ENCODE measurements at places on chromosomes 1 and 21.

DNA sequence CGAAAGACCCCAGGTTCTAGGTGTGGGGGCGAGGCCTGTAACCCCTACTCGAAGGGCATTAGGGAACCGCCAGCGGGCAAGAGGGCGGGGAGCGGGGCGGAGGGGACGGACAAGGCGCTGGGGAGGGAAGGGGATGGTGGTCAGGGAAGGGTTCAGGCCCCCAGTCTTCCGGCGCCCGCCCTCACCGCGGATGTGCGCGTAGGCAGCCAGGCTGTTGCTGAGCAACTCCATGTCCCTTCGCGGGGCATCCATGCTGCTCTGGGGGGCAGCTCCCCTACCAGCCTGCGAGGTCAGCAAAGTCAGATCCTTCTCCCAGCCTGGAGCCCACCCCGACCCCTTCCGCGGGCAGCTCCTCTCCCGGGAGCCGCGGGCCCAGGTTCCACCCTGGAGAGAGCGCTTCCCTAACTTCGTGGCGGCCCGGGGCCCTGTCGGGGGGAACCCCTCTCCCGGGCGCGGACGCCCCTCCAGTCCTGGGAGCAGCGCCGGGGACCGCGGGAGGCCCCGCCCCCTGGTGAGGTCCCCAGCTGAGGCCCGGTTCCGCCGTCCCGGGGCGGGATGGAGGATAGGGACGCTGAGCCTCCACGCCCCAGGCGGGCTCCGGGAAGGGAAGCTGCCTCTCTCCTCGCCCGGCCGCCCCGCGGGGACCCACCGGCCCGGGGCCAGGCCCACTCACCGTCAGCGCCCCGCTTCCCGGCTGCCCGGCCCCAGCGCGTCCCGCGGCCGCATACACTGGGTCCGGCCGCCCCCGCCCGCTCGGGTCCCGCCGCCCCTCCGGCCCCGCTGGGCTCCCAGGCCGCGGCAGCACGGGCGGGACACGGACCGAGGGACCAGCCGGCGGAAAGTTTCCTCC lies 434 bp downstream of the EVA1B start:
- DNase-seq, result no peak

DNA sequence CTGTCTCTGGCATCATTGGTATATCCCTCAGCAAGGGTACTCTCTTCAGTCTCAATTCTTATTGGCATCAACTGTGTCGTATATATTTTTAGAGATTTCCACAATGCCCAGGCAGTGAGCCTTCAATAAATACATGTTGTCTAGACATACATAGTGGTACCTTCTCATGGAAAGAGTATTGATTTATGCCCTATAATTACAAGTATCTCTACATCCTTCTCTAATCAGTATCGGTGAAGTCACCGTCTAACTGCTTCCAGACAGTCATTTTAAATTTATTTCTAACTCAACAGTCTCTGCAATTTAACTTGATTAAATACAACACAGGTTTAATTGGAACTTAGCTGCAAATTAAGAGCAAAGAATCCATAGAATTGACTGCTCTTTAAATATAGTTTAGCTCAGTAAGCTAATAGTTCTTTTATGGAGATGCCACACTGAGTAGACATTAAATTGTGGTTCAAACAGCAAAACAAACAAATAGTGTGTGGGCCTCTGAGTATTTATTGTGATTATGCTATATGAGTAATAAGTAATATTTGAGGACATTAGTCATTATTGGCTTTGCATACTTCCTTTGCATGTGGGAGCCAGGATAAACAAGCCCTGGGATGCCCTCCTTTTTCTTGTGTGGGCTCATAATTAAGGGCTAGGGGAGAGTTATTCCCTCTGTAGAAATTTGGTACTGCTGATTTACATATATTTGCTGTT lies 126.9 kb upstream of the DUSP10 start:
- DNase-seq, result no peak

DNA sequence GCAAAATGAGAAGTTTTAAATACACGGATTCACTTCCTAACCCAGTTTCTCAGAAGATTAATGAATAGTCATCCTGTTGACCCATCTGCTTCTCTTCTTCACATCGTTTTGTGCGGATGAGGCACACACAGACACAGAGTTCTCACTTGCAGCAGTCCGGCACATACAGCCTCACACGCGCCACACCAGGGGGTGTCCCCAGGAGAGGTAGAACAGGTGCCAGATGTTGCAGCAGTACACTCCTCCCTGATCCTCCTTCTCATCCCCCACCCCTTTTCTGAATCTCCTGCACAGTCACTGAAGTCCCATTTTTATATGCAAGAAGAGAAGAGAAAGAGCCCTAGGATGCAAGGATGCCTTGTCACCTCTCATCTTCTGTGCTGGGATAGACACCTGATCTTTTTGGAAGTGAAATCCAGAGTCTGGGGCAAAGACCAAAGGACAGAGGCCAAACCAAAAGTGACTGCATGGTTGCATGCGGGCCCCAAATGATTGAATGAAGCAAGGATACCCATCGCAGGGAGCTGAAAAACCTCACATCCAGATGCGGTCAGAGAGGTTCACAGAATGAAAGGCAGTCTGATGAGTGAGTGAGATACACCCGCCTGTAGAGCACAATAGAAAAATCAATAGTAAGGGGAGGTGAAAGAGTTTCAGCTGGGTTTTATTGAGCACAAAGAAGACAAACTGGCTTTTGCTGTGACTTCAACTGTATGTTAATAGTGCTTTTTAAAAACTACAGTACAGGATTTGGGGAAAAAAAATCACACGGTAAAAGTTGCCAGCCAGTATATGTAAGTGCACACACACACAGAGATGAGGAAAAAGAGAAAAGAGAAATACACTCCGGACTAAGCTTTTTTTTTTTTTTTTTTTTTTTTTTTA lies 28.9 kb downstream of the PBX1 start:
- DNase-seq, result no peak

DNA sequence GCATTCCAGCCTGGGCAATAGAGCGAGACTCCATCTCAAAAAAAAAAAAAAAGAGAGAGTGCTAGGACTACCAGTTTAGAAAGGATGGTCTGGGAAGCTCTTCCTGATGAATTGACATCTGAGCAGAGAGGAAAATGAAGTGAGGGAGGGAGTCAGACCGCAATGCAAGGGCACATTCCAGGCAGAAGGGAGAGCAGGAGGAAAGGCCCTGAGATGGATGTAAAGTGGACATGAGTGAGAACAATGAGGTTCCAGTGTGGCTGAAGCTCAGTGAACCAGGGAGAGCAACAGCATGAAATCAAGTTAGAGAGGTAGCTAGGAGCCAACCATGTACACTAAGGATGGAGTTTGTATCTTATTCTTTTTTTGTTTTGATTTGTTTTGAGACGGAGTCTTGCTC lies 55.9 kb upstream of the SPOCD1 start:
- DNase-seq, result no peak

- DNase-seq, result no peak
These were observed 489 bp downstream of the CELSR2 start for GRCh38 chr1:109249654-109250401.

DNA sequence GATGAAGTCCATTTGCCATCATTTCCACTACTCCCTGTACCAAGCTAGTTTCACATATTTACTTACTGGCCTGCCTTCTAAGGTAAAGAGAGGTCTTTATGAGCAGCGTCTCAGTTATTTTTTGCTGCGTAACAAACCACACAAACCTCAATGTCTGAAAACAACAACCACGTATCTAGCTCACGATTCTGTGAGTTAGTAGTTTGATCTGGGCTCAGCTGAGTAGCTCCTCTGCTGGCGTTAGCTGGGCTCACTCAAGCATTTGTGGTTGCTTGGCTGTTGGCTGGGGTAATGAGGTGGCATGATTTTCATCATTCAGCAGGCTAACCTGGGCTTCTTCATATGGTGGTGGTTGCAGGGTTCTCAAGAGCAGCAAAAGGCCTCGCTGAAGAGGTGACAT lies 225.4 kb downstream of the FOXD2 start:
- no peak for DNase-seq

GRCh38 chr21:31530897-31531705 lies 128.4 kb upstream of the SOD1 start:
- DNase-seq, result no peak

- DNase-seq, result no peak
These were observed 272.6 kb upstream of the FMN2 start for GRCh38 chr1:239819096-239819495.

GRCh38 chr1:205936846-205937586 lies 6.2 kb downstream of the SLC26A9 start:
- DNase-seq, result no peak

DNA sequence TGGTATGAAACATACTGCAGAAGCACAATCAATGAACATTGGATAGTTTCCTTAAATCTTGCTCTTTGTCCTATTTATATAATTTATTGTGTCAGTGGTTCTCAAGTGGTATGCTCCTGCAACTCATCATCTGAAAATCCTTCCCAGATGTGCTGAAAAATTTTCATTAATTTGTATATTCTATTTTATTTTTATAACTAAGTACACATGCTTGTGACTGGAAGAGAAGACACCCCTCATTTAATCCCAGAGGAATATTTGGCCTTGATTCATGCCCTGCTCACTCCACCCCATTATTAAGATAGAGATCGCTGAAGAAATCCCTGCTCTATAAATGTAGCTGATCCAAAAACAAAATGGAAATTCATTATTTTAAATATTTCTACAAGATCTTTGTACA lies 870.5 kb upstream of the CXADR start:
- no peak for DNase-seq

DNA sequence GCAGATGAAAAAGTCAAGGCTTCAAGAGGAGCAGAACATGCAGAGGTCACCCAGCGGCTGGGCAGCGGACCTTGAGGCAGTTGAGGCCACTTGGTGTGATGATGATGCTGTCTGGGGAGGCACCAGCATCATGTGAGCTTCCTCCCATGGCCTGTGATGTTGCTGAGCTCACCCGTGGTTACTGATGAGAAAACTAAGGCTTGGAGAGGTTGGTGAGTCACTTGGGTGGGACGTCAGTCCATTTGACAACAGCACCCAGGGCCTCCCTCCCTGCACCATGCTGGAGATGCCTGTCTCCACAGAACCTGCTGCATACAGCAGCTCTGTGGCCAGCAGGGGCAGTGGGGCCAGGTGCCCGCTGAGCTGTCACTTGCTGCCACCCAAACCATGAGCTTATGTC lies 146.8 kb downstream of the NPHP4 start:
- DNase-seq, result no peak

DNA sequence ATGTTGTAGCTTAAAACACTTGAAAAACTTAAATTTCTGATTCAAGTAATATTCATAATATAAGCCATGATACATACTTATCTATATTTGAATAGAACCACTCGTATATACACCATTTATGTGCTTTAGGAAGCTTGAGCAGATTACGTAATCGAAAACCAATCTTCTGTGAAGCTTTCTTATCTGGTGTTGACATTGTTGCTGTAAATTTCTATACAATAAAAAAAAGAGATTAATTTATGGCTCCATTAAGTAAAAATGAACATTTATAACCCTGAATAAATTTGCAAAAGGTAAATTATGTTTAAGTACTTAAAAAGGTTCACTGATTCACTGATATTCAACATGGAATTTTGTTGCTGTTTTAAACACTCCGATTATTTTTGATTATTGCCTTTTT lies 21.4 kb downstream of the LIN9 start:
- DNase-seq, result no peak

- peak; percentile 28 for DNase-seq
These were observed 82.2 kb downstream of the ST6GALNAC5 start for GRCh38 chr1:76949503-76949902.

GRCh38 chr1:226875641-226876295 lies 5.4 kb downstream of the PSEN2 start:
- peak; percentile 29 for DNase-seq

DNA sequence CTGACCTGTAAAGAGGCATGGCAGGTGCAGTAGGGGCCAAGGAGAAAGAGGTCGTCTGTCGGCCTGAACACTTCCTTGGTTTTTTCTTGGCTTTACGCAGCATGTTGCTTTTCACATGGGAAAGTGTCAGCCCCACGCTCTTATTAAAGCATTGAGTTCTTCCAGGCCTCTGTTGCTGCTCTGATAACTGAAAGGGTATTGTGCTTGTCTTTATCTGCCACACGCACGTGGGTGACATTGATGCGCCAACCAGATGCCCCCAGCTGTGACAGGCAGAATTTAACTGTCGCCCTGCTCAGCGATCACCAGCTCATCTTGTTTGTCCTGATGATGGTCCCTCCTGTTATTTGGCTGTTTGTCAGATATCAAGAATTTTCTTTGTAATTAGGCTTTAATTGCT lies 76.5 kb downstream of the GALNT2 start:
- no peak for DNase-seq

DNA sequence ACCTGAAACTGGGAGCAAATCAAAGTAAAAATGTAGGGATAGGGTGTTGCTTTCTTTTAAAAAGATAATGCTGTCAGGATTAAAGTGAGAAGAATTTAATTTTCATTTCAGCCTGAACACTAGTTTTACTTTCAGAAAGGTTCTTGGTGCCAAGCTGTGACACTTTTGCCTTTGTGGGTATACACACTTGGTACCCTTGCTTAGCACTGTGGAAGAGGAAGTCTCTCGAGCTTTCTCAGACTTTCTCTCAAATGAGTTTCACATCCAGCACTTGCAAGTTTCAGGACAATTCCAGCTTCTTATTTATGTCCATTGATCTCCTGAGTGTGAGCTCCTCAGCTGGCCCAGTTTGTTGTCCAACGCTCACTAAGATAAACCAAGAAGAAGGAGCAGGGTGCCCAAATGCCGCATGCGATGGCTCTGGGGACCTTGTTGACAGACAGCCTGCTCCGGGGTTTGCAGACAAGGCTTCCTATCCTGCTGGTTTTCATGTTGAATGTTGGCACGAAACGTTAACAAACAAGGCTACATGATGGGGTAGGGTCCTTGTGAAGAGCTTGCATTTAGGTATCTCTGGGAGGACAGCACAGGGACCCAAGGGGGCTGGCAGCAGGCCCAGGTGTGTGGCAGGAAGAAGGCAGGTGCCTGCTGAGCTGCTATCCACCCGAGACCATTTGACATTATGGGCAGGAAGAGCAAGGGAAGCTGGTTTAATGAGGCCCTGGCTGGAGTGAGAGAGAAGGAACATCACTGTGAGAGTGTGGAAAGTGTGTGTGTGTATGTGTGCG lies 79.7 kb downstream of the POFUT2 start:
- no peak for DNase-seq

- no peak for DNase-seq
These were observed 289.6 kb downstream of the PTPRU start for GRCh38 chr1:29525941-29526340.

DNA sequence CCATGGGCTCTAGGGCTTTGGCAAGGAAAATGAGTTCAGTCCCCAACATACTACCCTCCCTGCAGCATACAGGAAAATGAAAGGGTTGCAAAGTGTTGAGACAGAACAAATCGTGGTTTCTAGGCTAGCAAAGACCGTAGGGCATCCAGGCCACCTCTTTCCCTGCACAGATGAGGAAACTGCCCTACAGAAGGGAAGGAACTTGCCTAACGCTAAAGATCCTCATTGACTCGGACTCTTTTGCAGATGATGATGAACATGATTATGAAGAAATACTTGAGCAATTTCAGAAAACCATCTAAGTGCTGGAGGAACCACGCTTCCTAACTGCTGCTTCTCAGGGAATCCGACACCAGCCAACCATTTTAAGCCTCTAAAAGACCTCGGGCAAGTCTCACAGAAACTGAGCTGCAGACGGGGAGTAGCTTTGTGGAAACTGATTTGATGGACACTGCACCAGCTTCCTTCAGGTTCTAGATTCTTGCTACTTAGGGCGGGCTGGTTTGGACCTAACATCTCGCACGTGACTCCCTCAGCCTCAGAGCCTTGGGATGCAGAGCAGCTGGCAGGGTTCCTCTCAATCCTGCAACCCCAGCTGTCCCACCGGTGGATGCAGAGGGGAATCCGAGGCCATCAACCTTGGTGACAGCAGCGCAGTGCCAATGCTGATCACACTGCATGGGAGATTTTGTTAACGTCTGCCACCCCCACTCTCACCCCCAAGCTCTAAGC lies 13.4 kb downstream of the THEMIS2 start:
- DNase-seq, result peak; percentile 35

- peak; percentile 9 for DNase-seq
These were observed 31.3 kb downstream of the ZBTB8B start for GRCh38 chr1:32496127-32496526.

GRCh38 chr1:227357927-227358302 lies 39.6 kb upstream of the CDC42BPA start:
- DNase-seq, result no peak

Data from trophoblast cell (in vitro differentiated cells and primary cell).